Aorta (tissue), 5 donors: ENCODE measurements at places on chromosomes 12 and 14. TPM values are rescaled to one million over a fixed set of nuclear protein-coding genes. Genes with fewer than 3 reads are reported as not detected.

Gene PLA2G1B
- total RNA-seq = 0.91 TPM

Gene CDCA3
- 2.1 TPM for total RNA-seq

Gene GTF2A1
- total RNA-seq = 32.1 TPM

Gene CLEC14A
- 36.8 TPM for total RNA-seq

Gene MYF6
- total RNA-seq = not detected

Gene UTP20
- 11.4 TPM for total RNA-seq

Gene CYP27B1
- total RNA-seq = 0.94 TPM

Gene MSI1
- total RNA-seq = 0.32 TPM

Gene DEGS2
- total RNA-seq = 0.99 TPM

Gene C1RL
- total RNA-seq = 139 TPM

Gene UNC119B
- 18.6 TPM for total RNA-seq

Gene KLRB1
- 1.1 TPM for total RNA-seq

Gene BCL2L14
- total RNA-seq = not detected

Gene LRIG3
- 23.3 TPM for total RNA-seq
